A549 treated with AZD2906 at 1 μM for 4 hours (cell line): ENCODE measurements at places on chromosomes 5 and 9. TPM values are rescaled to one million over a fixed set of nuclear protein-coding genes. Genes with fewer than 3 reads are reported as not detected.

Gene TMOD1
- total RNA-seq: 1.3 to 2.0 TPM (median 1.6 TPM) in 5 replicates

Gene NHP2
- 387 to 490 TPM (median 405 TPM) in 5 replicates for total RNA-seq

Gene SH2D3C
- total RNA-seq: 0.05 to 0.16 TPM (median 0.08 TPM) in 4 of 5 replicates, not detected in the other

Gene AKNA
- total RNA-seq: 6.8 to 7.7 TPM (median 7.2 TPM) in 5 replicates

Gene SLC36A3
- total RNA-seq: not detected in 5 replicates

Gene IRX2
- 1.4 to 2.8 TPM (median 2.2 TPM) in 5 replicates for total RNA-seq

Gene CDC20B
- total RNA-seq: 0.03 to 0.10 TPM (median 0.07 TPM) in 5 replicates

Gene C6
- total RNA-seq: not detected in 5 replicates
